Right ventricle myocardium inferior (tissue), 1 donor: ENCODE measurements at places on chromosomes 11 and 22.

GRCh38 chr11:1404461-1405185 lies 14.9 kb downstream of the BRSK2 start:
- DNase-seq = peak; percentile 56

- peak; percentile 71 for DNase-seq
These were observed 32.7 kb downstream of the P4HA3 start for GRCh38 chr11:74278721-74279161.

- DNase-seq = no peak
These were observed 13.1 kb downstream of the RHOG start for GRCh38 chr11:3827434-3828186.

GRCh38 chr11:108622341-108622740 lies 28.8 kb upstream of the EXPH5 start:
- DNase-seq = no peak

DNA sequence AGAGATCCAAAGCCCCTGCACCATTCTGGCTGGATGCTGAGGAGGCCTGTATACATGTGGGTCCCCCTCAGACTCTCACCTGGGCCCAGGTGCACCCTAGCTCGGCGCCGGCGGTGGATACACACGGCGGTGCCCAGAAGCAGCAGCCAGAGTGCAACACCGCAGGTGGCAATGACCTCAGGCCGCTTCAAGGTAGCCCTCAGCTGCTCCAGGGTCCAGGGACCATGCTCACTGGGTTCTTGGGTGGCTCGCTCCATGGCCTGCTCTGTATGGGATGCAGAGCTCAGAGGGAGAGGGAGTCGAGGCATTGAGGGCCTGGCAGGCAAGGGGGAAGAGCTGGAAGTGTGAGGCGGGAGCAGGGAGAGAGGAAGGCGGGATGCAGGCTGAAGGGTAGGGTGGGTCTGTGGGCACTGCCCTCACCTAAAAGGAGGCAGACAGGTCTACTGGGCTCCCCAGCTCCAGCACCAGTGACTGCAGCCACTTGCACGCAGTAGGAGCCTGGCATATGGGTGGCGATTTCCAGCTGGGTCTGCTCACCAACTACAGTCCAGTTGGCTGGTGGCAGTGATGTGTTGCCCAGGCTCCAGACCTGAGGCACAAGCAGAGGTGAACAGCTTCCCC lies 3.8 kb downstream of the ROBO4 start:
- DNase-seq = peak; percentile 56

DNA sequence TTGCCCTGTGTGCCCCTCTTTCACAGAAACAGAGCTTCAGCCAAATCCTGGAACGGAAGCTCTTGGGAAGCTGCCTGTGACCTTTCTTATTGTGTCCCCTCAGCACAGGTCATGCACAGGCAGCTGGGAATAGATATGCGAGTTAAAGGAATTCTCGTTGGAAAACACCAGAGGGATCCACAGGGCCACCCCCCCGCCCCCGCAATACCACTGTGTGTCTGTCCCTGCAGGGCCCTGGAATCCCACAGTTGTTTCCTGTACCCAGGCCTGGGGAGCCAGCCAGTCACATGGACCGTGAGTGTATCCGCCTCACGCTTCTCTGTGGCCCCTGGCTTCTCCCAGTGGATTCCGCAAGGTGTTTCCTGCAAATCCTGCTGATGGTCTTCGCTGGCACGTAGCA lies 29.0 kb downstream of the TIMP3 start:
- no peak for DNase-seq

GRCh38 chr11:78011301-78011700 lies 11.8 kb downstream of the KCTD14 start:
- DNase-seq = no peak

DNA sequence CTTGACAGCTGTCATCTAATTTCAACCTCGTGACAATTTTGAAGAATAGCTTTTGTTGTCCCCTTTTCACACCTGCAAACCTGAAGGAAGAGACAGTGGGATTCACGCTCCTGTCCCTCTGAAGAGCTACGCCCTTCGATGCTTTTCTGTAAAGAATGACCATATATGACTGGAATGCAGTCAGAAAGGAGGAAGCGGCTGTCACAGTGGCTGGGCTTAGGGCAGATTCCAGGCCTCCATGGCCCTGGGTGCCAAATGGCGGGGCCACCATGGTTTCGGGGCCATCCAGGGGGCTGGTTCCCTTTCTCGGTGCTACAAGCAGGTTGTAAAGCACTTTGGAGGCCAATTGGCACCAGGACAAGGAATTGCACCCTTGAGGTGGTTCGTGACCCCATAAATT lies 22.2 kb upstream of the FGF19 start:
- DNase-seq = peak; percentile 17

- DNase-seq = no peak
These were observed 837 bp upstream of the PLAAT5 start for GRCh38 chr11:63491636-63492372.

DNA sequence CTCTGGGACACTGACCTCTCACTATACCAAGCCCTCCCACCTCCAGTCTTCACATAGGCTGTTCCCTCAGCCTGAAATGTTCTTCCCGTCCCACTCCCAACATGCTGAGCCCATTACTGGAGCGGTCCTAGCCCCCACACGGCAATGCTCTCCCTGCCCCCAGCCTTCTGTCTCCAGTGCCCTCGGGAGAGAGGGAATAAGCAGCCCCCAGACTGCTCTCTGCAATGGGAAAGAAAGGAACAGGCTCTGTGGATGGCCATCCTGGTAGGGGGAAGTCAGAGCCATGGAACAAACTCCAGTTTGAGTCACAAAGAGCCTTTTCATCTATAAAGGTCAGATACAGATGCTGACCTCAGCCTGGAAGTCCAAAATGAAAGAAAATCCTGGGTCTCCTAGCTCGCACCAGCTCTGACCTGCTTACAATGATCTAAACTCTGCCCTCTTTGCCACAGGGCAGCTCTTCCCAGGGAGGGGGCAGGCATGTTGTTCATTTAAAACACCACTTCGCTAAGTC lies 62.6 kb downstream of the FLRT1 start:
- DNase-seq = no peak

- DNase-seq = no peak
These were observed 70.8 kb upstream of the PITPNB start for GRCh38 chr22:27989758-27990450.

DNA sequence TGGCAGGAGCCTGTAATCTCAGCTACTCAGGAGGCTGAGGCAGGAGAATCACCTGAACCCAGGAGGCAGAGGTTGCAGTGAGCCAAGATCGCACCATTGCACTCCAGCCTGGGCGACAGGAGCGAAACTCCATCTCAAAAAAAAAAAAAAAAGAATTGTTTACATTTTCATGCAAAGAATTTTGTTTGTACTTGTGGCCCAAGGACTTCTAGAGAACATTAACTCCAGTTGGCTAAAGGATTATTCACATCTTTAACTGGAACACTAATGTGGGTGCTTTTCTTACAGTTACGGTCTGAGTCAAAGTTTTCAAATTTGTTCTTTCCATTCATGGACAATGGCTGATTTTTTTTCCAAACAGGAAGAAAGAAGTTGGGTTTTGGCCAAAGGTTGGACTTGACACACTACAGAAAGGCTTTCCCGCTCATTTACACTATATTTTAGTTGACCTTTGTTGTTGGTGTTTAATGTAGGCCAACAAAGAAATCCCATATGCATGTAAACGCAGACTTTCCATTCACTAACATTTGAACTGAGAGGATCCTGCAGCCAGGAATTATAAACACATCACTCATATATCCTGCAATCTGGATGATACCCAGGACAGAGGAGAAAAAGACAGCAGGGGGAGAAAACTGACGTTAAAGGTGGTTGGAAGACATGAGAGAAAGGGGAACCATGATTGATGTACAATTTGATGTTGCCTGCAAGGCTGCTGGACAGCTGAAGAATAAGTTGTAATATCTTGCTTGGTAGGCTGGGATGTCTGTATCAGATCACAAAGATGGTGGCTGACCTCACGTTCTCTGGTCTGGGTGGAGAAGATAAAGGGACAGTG lies 13.1 kb downstream of the POU2AF1 start:
- no peak for DNase-seq

GRCh38 chr11:35021589-35021988 lies 105.2 kb downstream of the PDHX start:
- DNase-seq = no peak

DNA sequence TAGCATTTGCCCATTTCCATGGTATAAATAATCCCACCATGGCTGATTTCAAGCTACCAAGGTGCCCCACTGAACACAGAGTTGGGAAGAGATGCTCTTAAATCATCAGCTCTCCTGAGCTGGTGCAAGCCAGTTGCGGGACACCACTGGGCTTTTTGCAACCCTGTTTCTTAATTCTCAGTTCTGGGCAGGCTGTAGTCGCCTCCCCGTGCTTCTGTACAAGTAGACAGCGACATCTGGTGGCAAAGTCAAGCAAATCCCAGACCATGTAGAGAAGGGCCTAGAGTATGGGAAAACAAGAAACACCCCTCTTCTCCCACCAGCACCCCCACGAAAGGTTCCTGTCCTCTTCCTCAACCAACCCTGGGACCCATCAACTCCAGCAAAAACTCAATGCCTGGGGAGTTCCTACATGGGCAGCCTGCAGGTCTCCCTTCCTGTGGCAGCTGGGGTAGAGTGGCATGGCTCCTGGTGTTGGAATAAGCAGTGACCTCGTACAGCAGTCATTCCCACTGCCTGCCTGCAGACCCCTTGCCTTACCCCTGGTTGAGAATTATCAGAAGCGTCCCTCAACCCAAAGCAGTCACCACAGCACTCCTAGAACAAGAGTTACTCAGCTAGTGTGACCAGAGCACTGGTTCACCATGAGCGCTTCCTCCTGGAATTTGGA lies 68.4 kb downstream of the IGLL5 start:
- DNase-seq = peak; percentile 59

DNA sequence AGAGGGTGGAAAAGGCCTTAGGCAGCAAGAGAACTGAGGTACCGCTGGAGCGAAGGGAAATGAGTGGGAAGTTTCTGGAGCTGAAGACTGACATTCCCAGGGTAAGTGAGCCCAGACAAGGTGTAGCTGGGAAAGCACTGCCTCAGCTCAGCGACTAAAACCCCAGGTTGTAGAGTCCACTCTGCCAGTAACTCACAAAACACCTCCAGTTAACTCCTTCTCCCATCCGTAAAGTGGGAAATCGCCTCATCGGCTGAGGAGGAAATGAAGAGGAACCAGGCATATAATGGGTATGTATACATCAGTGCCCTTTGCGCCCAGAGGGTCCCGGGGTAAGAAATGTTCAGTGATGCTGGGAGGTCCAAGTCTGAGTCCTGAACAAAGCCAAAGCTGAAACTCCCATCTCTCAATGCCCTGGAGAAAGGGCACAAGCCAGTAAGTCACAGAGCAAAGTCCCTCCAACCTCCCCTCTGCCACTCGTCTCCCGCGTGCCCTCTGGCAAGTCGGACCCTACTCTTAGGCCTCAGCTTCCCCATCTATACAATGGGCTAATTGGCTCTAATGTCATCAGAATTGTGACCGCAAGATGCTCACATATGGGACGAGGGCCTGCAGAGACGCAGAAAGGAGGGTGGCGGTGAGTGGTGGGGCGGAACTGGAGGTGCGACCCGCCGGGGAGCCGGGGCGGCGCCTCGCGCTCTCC lies 588 bp downstream of the VPS37C start:
- no peak for DNase-seq

DNA sequence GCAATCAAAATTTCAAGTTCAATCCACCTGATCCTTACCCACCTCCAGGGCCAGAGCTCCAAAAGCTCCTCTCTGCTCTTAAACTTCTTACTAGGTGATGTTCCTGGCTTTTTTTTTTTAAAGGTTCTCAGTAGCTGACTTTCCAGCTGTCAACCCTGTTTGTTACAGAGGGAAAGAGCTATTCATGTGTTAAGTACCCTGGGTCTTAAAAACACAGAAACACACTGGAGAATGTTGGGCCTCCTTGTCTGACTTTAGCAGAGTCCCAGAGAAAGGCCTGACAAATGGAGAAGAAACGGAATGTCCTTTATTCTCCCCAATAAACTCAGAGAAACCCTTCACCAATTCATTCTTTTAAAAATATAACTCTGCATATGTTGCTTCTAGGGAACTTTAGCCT lies 3.2 kb downstream of the LRRC4C start:
- DNase-seq = no peak

GRCh38 chr11:8266246-8267241 lies 2.9 kb upstream of the LMO1 start:
- DNase-seq = no peak

- DNase-seq = no peak
These were observed 38.9 kb upstream of the RDX start for GRCh38 chr11:110335358-110335757.

GRCh38 chr11:28566339-28567089 lies 458.3 kb downstream of the METTL15 start:
- peak; percentile 79 for DNase-seq

DNA sequence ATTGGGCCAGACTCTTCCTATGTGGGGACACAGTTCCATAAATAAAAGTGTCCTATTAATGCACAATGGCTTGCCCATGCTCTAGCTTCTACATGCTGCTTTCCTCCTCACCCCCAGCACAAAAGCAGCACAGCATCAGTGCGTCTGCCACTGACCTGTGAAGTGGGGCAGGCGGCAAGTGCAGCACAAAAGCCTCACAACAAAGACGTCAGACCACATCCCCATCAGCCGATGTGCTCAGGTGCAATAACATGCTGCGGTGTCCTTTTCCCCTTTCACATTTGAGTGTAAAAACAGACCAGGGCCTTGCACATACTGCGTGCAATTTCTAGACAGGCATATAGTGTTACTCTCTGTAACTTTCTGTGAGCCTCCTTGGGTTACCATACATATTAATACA lies 12.8 kb downstream of the DKK3 start:
- DNase-seq = no peak

GRCh38 chr22:43017525-43018460 lies 2.8 kb upstream of the PACSIN2 start:
- DNase-seq = no peak

DNA sequence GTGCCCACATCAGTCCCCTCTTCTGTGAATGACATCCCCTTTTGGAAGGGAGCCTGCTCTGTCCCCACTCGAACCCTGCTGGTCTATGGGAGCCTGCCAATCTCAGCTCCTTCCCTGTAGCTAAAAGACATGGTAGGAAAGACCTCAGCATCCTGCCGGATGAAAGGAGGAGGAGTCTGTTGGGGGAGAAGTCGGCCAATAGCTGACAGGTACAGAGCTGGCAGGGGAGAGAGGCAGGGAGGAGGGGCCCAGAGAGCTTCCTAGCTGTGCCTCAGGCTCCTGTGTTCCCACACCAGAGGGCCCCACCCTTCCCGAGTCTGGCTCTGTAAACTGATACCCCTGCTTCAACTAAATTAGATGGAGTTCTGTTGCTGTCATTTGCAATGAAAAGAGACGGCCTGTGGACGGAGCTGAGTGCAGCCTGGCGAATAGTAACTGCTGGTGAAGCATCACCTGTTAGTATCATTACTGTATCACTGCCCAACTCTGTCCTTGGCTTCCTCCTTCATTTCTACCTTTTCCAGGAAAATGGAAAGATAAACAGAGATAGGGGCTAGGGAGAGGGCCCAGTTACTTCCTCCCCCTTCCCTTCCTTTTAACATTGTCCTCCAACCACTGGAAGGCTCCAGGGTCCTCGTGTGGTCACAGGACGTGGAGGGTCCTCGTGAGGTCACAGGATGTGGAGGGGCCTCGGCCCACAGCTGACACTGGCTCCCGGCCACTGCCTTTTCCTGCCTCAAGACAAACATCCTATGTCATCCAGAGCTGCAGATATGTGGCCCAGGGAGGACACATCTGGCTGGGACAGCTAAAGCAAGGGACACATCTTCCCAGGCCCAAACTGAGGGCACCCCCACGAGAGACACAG lies 15.1 kb downstream of the FXYD6 start:
- no peak for DNase-seq

GRCh38 chr11:64970731-64971151 lies 1.2 kb downstream of the MAJIN start:
- DNase-seq = no peak

- no peak for DNase-seq
These were observed 99.8 kb downstream of the STIM1 start for GRCh38 chr11:3955299-3955665.

- DNase-seq = no peak
These were observed 23.3 kb downstream of the P4HA3 start for GRCh38 chr11:74288161-74288560.

GRCh38 chr22:19122752-19123492 lies 710 bp upstream of the DGCR2 start:
- no peak for DNase-seq
